Stimulated activated CD4-positive, alpha-beta T cell treated with anti-CD3 and anti-CD28 coated beads, TNF-alpha, amount 100 ng/mL, for 24 hours (primary cell): ENCODE measurements at places on chromosomes 13 and 19.
A peak's percentile ranks its signal among the peaks of the same experiment; 100 is the strongest.

GRCh38 chr19:30521937-30522336 lies 149.8 kb downstream of the ZNF536 start:
- DNase-seq: no peak

DNA sequence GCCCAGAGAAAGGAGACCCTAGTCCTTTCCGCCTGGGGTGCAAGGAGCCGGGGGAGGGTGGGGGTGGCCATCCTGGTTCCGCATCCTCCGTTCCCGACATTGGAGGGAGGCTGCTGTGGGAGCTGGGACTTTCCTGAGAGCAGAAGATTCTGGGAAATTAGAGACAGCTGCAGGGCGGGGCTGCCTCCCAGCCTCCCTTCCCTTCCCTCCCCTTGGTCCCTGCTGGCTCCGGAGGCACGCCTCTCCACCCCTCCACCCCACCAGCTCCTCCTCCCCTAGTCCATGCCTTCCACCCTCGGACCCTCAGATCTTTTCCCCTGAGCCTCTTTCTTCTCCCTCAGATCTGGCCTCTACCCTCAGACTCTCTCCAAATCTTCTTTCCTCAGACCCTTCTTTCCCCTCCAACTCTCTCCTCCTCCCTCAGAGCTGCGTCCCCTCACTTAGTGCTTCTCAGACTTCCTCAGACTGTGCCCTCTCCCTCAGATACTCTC lies 3.1 kb upstream of the BCL3 start:
- DNase-seq: no peak

DNA sequence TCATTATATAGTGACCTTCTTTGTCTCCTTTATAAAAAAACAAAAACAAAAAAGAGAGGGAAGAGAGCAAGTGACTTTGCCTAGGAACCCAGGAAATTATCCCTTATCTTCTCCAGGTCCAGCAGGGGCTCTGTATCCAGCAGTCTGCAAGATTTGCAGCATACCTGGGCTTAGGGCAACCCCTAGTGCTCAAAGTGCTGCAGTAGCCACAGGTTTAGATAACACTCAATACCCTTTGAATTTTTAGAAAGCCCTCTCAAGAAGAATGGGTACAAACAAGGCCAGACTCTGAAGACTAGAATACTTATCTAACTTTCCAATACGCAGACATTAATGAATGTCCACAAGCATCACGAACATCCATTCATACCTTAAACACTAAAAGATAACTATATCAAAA lies 43.2 kb downstream of the CCNA1 start:
- no peak for DNase-seq

- DNase-seq: no peak
Measured at GRCh38 chr19:35220315-35220921, 8.1 kb downstream of the FAM187B start.

DNA sequence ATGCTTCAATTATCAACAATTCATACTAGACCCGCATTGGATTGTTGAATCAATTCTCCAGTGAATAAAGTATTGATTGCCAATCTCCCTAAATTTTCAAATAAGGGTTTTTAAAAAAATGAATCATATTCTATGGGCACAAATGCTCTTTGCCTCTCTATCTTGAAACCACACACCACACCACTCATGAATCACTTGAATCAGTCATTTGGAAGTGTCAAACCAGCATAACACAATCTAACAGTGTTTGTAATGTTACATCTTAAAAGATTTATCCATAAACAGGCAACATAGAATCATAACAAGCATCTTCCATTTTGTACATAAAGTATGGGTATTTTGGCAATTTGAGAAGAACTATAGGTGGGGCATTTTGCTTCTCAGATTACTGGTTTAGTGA lies 219.5 kb upstream of the MIR17HG start:
- DNase-seq: no peak

DNA sequence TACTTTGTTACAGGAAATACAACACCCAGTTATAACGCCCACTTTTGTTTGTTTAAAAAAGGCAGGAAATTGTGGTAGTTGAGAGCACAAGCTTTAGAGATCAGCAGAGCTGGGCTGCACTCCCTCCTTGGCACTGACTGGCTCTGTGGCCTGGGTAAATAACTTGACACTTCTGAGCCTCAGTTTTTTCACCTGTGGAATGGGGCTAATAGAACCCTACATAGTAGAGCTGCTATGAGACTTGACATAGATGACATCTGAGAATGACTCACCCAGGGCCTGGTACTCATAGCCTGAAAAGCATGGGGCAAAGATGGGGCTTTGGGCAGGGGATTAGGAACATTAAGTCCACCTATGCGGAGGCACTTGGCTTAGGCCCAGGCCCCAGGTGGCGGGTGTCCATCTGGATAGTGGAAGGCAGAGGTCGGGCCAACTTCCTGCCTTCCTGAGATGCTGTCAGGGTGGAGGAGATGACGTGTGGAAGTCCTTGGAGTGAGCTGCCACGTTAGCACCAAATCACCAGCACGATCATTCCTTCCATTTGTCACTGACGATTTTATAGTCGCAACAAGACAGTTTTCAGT lies 159.1 kb downstream of the KATNAL1 start:
- no peak for DNase-seq

DNA sequence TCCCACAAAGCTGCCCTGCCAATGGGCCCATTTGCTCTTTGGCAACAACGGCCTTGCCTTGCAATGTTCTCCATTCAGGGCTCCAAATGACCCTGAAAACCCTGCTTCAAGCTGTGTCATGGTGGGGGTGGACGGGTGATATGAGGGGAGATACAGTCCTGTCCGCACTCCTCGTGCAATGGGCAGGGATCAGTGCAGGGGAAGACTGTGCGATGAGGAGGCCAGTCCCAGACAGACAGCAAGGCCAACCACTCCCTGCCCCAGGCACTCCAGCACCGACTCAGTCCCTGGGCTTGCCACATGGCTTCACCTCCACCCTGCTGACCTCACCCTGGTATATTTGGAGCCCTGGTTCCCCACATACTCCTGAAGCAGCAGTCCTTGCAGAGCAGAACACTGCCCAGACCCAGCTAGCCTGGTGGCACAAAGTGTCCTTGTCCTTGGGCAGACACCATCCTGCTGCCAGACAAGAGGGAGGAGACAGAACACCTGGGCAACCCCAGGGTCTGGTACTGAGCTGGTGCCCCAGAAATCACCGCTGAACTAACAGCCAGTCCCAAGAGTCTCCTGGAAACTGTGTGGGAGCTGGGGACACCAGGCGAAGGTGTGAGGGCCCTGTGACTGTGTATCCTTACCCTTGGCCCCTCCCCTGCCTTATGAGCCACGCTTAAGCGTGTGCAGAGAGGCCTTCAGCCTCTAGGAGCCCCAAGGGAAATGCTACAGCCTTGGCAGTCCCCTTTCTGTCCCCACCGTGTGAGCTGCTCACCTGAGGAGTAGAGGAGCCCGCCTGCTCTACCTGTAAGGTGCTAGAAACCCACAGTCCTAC lies 9.1 kb upstream of the SLC35E1 start:
- DNase-seq: no peak

DNA sequence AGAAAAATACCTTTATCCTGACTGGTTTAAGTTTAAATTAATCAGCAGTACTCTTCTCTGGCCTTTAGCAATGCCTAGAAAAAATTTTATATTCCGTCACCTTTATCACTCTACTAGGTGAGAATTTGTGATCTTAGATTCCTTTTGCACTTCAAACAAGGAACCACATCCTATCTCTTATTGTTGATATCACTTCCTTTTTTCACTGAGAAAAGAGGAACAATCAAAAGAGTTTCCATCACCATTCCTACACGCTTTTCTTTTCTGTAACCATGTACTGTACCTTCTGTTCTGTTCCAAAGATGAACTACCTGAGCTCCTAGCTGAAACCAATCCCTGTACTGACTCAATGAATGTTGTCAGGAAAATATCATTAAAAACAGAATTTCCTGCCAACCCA lies 1379.0 kb upstream of the MIR17HG start:
- DNase-seq: no peak

- DNase-seq: no peak
Measured at GRCh38 chr19:55552620-55553019, 7.3 kb upstream of the SBK3 start.

DNA sequence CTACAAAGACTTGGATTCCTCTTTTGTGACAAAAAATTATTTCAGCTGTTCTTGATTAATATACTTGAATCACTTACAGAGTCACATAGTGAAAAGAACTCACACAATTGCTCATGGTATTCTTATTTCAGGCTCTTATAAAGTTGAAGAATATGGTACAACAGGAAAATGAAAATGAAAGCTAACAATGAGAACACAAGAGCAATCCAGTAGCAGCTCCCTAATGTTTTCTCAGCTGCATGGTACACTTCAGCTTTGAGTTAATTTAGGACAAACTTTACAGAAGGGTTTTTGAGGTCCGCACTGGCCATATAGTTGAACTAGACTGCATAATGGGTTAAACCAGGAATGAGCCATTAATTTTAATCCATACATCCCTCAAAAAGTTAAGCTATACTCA lies 1261.8 kb downstream of the SLITRK5 start:
- no peak for DNase-seq

DNA sequence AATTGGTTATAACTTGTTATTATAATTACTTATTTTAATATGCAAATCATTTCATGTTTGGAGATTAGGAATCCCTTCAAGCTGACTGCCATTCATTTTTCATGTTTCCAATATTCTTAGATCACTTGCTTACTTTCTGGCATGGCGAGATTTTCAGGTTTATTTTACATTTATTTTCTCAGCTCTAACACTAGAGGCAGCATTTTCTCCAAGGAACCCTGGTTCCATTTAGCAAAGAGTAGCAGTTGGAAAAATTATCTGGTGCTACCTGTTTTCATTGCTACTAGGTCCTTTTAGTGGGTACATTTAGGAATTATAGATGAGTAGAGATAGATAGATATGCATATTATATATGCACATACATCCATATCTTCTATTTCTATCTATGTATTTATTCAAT lies 90.9 kb upstream of the TRPC4 start:
- DNase-seq: no peak

GRCh38 chr19:45640849-45641273 lies 1.7 kb upstream of the EML2 start:
- no peak for DNase-seq

DNA sequence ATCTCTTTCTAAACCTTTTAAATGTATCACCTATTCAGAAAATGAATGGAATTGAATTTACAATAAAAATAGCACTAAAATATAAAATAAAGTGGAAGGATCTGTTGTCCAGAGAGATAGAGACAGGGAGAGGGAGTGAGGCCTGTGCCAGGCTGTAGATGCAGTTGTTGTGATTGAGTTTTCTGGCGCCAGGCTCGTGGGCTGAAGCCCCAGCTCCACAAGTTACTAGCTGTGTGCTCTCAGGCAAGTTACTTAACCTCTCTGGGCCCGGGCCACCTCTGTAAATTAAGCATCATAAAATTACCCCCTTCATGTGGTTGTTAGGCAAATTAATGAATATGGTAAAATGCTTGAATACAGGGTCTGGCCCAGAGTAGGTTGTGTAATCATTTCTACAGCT lies 52.3 kb upstream of the USP29 start:
- no peak for DNase-seq

DNA sequence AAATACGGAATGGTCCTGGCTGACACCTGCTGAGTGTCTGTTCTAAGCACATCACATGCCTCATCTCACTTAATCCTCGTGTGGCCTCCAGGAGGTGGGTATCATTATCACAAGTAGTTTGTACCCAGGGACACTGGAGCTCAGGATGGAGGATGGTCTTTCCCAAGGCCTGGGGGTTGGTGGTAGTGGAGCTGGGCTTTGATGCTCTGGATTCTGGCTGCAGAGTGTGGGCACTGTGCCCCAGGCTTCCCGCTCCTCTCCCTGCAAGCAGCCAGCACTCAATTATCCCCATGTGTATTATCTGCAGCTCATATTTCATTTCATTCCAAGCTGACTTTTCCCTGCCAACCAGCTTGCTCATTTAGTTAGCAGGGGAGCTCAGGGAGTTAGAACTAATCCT lies 52.1 kb downstream of the SIAH3 start:
- no peak for DNase-seq

- DNase-seq: no peak
Measured at GRCh38 chr19:7740682-7741054, 6.7 kb downstream of the CD209 start.

DNA sequence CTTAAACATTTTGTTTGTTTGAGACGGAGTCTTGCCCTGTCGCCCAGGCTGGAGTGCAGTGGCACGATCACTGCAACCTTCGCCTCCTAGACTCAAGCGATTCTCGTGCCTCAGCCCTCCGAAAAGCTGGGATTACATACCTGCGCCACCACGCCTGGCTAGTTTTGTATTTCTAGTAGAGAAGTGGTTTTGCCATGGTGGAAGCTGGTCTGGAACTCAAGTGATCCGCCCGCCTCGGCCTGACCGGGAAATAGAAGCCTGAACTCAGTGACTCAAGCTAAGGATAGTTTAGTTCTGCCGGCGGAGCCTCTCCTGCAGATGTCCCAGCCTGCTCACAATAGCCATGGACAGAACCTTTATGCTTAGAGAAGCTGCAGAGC lies 53.0 kb upstream of the ZNF254 start:
- DNase-seq: peak; percentile 26

DNA sequence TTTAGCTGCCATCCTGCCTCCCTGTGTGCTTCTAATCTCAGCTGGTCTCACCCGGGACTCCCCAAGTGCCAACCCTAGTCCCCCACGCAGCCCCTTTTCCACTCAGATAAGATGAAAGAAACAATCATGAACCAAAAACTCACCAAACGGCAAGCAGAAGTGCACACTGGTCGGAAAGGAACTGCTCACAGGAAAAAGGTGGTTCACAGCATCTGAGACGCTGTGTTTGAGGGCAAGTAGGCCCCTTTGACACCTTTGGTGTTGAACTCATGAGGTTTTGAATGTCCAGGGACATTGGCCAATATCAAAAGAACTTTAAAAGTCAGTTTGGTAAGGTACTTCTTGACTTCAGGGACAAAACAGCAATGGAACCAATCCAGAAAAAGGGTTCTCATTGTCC lies 20.4 kb upstream of the ACOD1 start:
- no peak for DNase-seq

- DNase-seq: no peak
Measured at GRCh38 chr13:112240076-112240475, 136.1 kb upstream of the SPACA7 start.

- DNase-seq: no peak
Measured at GRCh38 chr13:72198042-72198441, 331.0 kb upstream of the DACH1 start.

- peak; percentile 27 for DNase-seq
Measured at GRCh38 chr19:51607920-51608562, 22.2 kb downstream of the SIGLEC5 start.

DNA sequence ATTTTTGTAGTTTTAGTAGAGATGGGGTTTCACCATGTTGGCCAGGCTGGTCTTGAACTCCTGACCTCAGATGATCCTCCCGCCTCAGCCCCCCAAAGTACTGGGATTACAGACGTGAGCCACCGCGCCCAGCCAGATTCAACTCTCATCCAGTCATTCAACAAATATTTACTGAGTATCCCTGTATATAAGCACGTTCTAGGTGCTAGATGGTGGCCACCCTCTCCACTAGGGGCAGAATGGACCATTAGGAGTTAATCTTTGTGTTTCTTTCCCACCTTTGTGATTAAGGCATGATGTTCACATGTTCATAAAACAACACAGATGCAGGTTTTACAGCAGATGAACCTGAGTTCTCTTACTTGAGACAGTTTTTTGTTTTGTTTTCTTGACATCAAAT lies 7.3 kb downstream of the SHKBP1 start:
- DNase-seq: no peak
